Natural killer cell (primary cell): ENCODE measurements at places on chromosomes 5 and 9. TPM values are rescaled to one million over a fixed set of nuclear protein-coding genes. Genes with fewer than 3 reads are reported as not detected.

The ST8SIA4 gene
- 36.3 TPM for total RNA-seq

The SOX30 gene
- total RNA-seq = 0.09 TPM

- no peak for DNase-seq
Measured at GRCh38 chr5:78591972-78592700, 56.4 kb downstream of the LHFPL2 start.

DNA sequence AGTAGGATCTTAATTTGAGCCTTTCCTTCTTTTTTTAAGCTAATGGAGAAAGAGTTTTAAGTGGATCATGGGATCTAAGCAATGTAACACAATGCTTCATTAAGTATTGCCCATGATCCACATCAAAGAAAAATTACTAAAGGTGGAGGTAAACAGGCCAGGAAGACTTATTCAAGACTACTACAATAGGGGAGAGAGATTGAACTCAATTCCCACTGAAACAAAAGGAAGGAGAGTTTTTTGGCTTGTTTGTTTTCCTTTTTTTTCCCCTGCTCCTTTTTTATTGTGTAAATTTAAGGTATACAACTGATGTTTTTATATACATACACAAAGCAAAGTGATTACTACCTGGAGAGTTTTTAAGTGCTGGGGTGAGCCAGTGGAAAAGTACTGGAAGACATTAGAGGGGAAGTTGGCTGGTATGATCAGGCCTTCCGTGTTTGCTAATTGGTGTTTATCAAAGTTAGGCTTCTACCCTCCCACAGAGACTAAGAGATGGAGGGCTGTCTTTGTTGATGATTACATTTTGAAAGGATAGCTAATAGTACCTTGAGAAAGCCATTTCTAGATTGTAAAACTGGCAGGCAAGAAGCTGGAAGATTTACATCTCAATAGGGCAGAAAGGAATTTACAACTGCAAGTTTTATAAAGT, 262.7 kb downstream of the CHSY3 start:
- no peak for DNase-seq

- DNase-seq = no peak
Measured at GRCh38 chr9:12368569-12368968, 324.6 kb upstream of the TYRP1 start.
